GM23338 (cell line): ENCODE measurements at places on chromosomes 13 and 19.

- peak; percentile 39 for DNase-seq
Measured at GRCh38 chr13:72808917-72809500, 27.1 kb downstream of the PIBF1 start.

DNA sequence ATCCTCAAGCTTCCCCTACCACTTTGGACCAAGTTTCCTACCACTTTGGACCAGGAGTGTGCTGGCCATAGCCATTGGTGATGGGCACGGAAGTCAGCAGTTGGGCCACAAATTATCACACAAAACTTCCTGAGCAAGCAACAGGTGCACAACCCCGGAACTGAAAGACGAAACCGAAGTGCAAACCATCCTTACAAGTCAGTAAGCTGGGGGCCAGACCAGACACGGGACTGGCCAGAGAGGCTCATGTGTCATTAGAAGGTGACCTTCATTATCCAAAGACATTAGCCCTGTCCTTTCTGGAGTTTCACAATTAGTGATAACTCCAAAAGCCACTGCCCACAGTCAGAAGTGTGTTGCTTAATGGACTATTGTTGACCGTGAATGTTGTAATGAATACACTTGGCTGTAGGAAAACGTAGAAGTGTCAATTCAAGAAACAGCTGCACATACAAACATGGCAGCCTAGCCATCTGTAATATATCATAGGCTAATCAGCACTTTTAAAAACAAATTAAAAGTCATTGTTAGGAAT, 244.1 kb upstream of the IRS2 start:
- DNase-seq = no peak

DNA sequence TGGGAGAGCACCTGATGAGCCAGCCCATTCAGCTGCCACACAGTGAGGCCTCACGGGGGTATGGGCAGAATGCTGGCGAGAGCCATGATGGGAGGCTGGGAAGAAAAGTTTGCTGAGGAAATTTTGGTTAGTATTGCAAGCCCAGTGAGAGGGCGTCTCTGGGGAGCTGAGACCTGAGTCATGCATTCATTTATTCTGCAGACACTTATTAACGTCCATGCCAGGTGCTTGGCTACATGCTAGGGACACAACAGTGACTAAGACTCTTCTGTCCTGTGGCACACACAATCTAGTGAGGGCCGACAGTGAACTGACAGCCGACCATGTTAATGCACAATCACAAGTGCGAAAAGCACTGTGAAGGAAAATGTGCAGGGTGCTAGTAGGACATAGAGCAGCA, 27.2 kb downstream of the WDR62 start:
- no peak for DNase-seq

- no peak for DNase-seq
Measured at GRCh38 chr13:104198801-104199200, 1132.6 kb upstream of the SLC10A2 start.

DNA sequence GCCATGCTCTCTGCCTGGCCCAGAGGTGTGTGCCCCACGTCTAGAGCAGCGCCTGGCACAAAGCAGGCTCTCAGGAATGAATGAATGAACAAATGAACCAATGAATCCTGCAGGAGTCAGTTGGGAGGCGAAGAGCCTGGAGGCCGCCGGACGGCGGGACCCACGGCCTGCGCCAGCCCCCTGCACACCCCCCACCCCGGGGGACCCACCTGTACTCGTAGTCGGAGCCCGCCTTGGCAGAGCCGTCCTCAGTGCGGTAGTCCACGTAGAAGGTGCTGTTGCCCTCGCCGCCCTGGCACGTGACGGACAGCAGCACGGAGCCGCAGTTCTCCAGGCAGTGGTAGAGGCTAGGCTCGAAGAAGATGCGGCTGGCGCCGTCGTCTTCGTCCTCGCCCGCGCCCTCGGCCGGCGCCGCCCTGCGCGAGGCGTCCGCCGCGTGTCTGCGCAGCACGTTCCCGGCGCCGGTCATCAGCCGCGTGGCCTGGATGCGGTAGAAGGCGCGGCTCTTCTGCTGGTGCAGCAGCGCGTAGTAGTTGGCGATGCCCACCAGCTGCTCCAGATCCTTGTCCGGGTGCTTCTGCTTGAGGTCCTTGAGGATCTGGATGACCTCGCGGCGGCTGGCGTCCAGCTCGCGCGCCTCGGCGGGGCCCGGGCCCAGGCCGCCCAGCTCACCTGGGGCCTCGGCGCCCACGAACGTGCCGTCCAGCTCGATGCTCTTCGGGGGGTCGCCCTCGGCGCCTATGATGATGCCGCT, 14.8 kb downstream of the SLC8A2 start:
- DNase-seq = peak; percentile 50

GRCh38 chr19:40576151-40576584, 505 bp upstream of the SHKBP1 start:
- peak; percentile 67 for DNase-seq

- no peak for DNase-seq
Measured at GRCh38 chr19:28351761-28352160, 861.2 kb downstream of the UQCRFS1 start.

DNA sequence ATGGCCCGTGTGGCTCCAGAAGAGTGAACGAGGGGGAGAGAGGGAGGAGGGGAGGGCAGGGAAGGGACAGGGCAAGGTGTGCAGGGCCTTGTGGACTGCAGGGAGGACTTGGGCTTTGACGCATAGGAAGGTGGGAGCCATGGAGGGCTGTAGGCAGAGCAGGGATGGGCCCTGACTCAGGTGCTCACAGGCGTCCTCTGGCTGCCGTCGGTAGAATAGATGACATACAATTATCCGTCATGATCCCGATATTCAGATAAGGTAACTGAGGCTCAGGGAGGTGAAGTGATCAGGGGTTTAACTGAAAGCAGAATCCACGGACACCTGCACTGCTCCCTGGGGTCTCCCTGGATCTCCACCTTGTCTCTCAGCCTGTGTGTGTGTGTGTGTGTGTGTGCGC, 3.4 kb downstream of the C3 start:
- no peak for DNase-seq

DNA sequence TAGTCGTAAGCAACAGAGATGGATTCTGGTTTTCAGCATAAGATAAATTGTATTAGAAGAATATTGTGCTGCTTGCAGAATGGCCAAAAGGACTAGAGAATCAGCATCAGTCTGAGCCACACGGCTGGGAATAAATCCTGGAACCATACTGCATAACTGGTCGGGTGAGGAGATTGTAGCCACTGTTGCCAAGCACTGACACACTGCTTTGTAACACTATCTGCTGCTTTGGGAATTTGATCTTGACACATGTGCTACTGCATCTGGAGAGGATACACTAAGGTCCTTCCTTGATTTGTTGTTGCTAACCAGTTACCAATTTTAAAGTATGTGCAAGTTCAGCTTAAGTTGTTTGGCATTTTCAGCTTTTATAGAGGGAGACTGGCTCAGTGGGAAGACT, 1.9 kb downstream of the HNRNPA1L2 start:
- DNase-seq = no peak

- DNase-seq = no peak
Measured at GRCh38 chr13:51251480-51251879, 29.3 kb downstream of the FAM124A start.

DNA sequence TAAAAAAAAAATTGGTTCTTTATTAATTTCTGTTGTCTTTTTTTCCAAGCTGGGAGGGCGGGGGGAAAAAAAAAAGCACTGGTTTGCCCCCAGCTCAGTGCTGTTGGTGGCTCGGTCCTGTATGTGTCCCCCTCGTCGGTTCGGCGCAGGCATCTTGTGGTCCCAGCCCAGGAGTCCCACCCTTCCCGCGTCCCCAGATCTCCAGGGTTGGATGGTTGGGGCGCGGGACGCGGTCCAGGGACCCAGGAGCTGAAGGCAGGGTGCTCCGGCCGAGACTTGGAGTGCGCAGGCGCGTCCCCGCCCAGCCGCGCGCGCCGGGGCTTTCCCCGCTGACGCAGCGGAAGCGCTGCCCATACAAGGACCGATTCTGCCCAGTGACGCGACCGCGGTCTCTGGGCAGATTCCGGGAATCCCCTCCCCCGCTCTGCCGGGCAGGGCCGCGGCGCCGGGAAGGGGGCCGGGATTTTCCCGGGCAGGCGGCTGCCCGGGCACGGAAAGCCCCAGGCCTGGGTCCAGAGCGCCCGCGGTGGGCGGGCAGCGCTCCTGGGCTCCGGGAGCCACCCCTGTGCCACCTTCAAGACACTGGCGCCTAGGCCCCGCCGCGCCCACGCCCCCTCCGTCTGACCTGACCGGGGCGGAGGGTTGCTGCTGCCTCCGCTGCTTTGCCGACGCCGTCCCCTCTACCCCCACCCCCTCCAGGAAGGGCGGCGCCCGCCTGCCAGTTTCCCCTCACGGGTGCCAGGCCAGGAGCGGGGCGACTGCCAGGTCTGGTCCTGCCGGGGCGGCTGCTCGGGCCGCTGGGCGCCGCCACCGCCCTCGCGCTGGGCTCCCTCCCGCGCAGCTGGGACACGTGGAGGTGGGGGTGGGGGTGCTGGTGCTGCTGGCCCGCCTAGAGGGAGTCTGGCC, 2.3 kb downstream of the JUNB start:
- peak; percentile 94 for DNase-seq

DNA sequence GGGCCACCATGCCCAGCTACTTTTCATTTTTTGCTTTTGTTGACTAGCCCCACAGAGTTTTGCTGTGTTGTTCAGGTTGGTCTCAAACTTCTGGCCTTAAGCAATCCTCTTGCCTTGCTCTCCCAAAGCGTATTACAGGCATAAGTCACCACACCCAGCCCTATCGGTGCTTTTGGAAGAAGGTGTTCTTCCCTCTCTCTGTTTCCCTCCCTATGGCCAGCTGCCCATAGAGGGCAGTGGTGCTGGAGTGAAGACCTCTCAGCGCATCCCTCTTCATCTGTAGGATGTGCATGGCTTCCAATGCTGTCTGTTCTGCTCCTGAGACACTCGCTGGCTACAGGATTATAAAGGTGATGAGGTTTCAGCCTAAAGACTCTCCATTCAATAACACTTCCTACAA, 1.3 kb upstream of the CD22 start:
- DNase-seq = peak; percentile 63

DNA sequence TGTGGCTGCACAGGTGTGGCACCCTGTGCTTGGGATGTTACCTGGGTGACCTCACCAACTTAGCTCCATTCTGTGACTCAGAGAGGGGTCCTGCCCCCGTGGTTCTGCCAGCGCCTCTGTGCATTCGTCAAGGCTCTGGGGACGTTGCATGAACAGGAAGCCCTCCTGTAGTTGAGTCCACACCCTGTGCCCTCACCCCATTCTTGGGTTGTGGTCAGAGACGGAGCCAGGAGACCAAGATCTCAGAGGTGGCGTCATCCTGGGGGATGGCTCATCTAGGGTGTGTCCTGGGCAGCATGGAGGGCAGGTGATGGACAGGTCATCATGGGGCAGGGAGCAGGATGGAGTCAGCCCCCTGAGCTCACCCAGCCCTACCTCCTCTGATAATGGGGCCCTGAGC, 2.5 kb downstream of the COX6B2 start:
- DNase-seq = no peak

- no peak for DNase-seq
Measured at GRCh38 chr19:11843722-11844121, 4.8 kb upstream of the ZNF439 start.

GRCh38 chr19:30062065-30062906, 120.2 kb downstream of the URI1 start:
- DNase-seq = no peak

- DNase-seq = peak; percentile 50
Measured at GRCh38 chr19:49946415-49946814, 14.6 kb downstream of the SIGLEC11 start.

- peak; percentile 44 for DNase-seq
Measured at GRCh38 chr13:79405501-79405830, 589 bp downstream of the RBM26 start.

GRCh38 chr19:34254046-34254697, at the start of gene GARRE1:
GARRE1 (plus strand) TSS chr19:34254554; CDS start chr19:34300474, 45,920 bp downstream.
- DNase-seq = peak; percentile 96

GRCh38 chr13:68057836-68058235, 827.7 kb upstream of the PCDH9 start:
- no peak for DNase-seq

DNA sequence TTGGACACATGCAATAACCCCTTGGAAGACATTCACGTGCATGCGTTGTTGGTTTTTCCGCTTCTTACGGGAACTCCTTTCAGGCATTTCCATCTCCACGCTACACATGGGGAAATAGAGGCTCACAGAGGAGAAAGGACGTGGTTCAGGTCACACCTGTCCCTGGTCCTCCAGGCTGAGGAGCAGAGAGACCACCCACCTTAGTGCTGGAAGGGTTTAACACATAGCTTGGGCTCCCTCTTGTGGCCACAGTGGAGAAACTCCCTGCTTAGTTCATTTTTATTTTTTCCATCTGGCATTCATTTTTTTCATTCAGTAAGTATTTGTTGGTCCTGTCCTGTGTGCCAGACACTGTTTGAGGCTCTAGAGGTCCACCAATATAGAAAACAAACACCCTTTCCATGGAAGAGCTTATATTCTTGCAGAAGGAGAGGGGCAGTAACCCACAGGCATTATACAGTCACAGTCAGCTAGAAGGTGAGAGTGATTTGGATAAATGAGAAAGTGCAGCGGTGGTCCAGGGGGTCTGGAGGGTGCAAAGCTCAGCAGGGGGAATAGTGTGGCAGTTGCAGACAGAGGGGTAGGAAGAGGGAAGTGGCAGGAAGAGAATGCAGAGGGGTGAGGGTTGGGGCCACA, 24.2 kb upstream of the TTYH1 start:
- DNase-seq = peak; percentile 94

GRCh38 chr19:13163609-13164342, 13.6 kb downstream of the IER2 start:
- peak; percentile 90 for DNase-seq

- no peak for DNase-seq
Measured at GRCh38 chr19:1691589-1692290, 39.3 kb upstream of the TCF3 start.

GRCh38 chr13:39586151-39586550, 16.8 kb downstream of the LHFPL6 start:
- DNase-seq = no peak

DNA sequence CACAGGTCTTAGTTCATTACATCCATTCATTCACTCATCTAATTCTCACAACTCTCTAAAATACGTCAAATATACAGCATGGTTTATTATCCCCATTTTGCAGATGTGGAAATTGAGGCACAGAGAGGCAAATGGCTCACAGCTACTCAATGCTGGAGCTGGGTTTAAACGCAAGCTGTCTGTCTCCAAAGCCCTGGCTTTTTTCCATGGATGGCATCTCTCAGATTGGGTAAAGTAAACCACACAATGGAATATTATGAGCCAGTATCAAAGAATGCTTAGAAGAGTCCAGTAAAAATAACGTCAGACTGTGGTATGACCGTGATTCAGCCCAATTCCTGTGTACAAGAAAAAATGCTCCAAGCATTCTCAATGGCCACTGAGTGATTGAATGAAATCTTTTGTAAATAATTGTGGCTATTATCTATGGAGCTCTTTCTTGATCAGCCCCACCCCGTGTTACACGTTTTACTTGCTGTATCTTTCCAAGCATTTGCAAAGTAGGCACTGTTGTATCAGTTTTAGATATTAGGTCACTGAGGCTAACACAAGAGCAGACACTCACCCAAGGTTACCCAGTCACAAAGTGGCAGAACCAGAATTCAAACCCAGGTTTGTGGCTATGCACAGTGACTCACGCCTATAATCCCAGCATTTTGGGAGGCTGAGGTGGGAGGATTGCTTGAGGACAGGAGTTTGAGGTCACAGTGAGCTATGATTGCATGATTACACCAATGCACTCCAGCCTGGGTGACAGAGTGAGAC, 5.5 kb upstream of the ACP7 start:
- no peak for DNase-seq
